ENCODE measurements at places on chromosomes 3 and 15. TPM values are rescaled to one million over a fixed set of nuclear protein-coding genes. Genes with fewer than 3 reads are reported as not detected.

DNA sequence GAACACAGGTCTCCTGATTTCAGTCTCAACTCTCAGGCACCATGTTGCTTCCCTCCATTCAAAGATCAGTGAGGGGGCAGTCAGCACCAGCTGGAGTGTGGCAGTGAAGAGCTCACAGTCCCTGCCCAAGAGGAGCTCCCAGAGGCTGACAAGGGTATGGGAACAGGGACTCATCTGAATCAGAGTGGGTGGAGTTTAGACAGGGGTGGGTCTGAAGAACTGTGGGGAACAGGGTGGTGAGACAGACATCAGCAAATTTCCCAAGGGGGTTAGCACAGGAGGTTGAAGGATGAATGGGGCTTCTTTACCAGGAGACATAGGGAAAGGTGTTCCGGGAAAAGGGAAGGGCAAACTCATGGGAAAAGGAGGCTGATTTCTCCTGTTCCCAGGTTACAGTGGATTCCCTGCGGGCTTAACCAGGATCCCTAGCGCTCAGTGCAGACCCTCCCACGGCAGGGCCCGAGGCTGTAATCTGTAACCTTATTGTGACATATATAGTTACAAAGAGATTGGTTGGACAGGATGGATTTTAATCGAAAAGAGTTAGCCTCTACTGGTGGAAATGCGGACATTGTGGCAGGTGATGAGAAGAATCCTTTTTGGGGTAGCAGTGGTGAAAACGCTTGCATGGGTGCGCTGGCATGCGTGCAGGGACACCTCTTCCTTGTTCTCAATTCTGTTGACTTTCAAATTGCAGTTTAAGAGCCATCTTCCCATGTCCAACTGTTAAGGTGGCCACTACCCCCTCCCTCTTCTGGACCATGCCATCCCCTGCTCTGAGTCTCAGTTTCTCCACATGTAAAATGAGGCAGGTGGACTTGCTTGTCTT, 160.3 kb downstream of the SMAD6 start:
- H3K4me1 ChIP-seq = no peaks in the 10 kb centered on the region
- H3K27me3 ChIP-seq = no peaks in the 10 kb centered on the region
- no peak overlapping the region for H3K4me3 ChIP-seq
- no peak overlapping the region for H3K27ac ChIP-seq

- no peak overlapping the region for H3K27ac ChIP-seq
- H3K4me3 ChIP-seq = no peak overlapping the region
- H3K4me1 ChIP-seq = peaks cover 8% of the 10 kb centered on the region
- no peak for DNase-seq
- H3K27me3 ChIP-seq = no peaks in the 10 kb centered on the region
Observed at GRCh38 chr3:15361494-15362214, 29.3 kb upstream of the SH3BP5 start.

DNA sequence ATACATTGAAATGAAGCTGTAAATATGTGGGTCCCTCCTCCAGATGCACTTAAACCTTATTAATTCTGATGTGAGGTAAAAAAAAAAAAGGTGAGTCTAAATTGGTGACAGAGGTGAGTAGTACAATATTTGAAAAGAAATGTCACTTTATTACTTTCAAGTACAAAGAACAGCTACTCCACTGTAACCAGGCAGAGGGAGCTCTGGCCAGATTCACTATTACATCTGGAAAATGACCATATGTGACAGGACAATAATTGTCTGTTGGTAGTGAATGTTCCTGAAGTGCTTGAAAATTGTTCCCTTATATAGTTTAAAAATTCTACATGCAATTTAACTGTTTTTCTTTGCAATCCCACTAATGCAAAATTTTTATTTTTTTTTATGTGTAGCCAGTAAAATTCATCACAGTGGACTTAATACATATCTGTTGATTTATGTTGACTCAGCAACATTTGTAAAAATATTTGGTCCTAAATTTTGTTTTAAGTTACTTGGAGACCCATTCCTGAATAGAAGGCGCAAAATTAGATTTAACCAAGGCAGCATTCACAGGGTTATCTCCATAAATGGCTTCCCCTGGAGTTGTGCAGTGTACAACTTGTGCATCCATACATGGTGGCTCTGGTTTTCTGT, 231.9 kb upstream of the TBC1D5 start:
- no peak overlapping the region for H3K27ac ChIP-seq
- H3K4me3 ChIP-seq = no peak overlapping the region
- H3K36me3 ChIP-seq = no peaks in the 10 kb centered on the region

DNA sequence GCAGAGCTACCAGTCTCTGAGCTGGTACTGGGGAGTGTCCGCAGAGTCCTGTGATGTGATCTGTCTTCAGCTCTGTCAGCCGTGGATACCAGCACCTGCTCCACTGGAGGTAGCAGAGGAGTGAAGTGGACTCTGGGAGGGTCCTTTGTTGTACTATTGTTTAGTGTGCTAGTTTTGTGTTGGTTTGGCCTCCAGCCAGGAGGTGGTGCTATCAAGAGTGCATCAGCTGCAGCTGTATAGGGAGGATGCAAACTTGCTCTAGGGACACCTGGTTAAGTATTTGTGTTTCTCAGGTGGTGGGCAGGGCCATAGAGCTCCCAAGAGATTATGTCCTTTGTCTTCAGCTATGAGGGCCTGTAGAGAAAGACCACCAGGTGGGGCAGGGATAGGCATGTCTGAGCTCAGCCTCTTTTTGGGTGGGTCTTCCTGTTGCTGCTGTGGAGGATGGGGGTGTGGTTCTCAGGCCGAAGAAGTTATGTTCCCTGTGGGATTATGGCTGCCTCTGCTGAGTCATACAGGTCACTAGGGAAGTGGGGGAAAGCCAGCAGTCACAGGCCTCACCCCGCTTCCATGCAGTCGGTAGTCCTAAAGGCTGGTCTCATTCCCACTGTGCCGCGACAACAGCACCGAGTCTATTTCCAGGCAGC, 443.2 kb upstream of the TBL1XR1 start:
- H3K4me3 ChIP-seq = no peak overlapping the region
- H3K36me3 ChIP-seq = no peaks in the 10 kb centered on the region
- DNase-seq = no peak

DNA sequence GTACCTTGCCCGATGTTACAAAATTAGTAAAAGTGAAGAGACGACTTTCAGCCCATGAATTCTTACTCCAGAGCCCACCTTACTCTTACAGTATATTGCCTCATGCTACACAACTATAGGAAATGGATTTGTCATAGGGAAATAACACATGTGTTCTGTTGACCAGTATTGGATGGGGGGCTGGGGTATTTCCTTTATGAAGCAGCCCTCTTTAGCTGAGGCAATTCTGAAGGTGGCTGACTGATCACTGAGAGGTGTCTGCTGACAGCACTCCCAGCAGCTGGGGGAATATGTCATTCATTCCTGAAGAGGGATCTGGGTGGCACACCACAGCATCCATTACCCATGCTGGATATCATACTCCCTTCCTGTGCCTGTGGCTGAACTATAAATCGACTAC, 6.4 kb upstream of the GOLM2 start:
- H3K36me3 ChIP-seq = no peaks in the 10 kb centered on the region
- H3K27me3 ChIP-seq = no peaks in the 10 kb centered on the region
- H3K27ac ChIP-seq = no peak overlapping the region
- H3K4me1 ChIP-seq = no peaks in the 10 kb centered on the region
- DNase-seq = no peak

COL6A5 gene
- 2.2 TPM for polyA plus RNA-seq

TMEM212 gene
- not detected for polyA plus RNA-seq

DNA sequence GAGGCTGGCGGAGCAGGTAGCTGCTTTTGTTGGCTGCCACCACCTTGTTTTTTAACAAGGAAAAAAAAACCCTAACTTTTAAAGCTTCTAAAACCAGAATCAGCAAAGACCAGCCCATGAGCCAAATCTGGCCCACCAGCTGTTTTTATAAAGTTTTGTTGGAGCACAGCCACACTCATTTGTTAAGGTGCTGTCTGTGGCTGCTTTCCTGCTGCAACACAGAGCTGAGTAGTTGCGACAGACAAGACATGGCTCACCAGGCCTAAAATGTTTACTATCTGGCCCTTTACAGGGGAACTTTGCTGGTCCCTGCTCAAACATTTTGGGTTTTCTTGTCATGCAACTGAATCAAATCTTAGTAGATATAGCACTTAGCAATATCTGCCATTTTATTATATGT, 18.9 kb downstream of the EFCAB12 start:
- H3K4me1 ChIP-seq = peaks cover 17% of the 10 kb centered on the region
- H3K36me3 ChIP-seq = no peaks in the 10 kb centered on the region
- no peaks in the 10 kb centered on the region for H3K27me3 ChIP-seq
- DNase-seq = no peak
- no peak overlapping the region for H3K4me3 ChIP-seq
- H3K27ac ChIP-seq = no peak overlapping the region

- no peaks in the 10 kb centered on the region for H3K36me3 ChIP-seq
- no peak for DNase-seq
- H3K27ac ChIP-seq = no peak overlapping the region
- H3K4me3 ChIP-seq = no peak overlapping the region
- H3K27me3 ChIP-seq = peaks cover 2% of the 10 kb centered on the region
- H3K4me1 ChIP-seq = no peaks in the 10 kb centered on the region
Observed at GRCh38 chr3:121581691-121582090, 11.5 kb upstream of the FBXO40 start.

MNS1 gene
- 5.0 TPM for polyA plus RNA-seq

GOLGA8J gene
- 0.19 TPM for polyA plus RNA-seq

Data from large intestine (tissue), 12 donors.